Activated CD4-positive, alpha-beta T cell treated with anti-CD3 and anti-CD28 coated beads for 1 hour (primary cell): ENCODE measurements at places on chromosomes 4 and X.

GRCh38 chr4:8646296-8647093 lies 53.9 kb downstream of the CPZ start:
- DNase-seq = no peak

- no peak for DNase-seq
Observed at GRCh38 chrX:92209936-92210335, 430.8 kb downstream of the PCDH11X start.

DNA sequence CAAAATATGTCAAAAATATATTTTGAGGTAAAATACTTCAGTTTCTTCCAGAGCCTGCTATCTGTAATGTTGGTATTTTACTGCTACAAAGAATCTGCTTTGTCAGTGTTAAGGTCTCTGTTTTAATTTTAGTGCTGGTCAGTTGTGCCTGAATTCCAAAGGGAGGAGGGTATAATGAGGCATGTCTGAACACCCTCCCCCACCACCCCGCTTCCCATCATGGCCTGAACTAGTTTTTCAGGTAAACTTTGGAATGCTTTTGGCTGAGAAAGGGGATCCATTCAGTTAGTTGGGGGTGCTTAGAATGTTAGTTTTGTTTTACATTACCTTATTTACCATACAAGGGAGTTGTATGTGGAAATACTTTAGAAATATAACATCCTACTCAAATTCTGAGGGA lies 158.5 kb downstream of the MID1IP1 start:
- DNase-seq = no peak

DNA sequence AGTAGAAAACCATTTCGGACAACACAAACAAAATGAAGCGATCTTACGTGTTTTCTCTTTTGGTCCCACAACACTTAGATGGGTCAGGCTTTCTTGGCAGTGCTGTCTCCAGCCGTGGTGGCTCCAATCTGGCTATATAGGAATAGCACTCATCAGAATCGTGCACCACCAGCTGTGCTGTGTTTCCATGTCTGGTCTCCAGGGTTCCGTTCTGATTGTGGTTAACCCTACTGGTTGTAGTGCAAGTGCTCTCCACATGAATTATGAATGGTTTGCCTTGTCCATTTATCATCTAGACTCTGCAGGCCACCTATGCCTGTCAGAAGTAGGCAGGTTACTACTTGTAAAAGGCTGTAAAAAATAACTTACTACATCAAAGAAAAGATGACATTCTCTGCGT lies 536.3 kb downstream of the IQCM start:
- no peak for DNase-seq

- no peak for DNase-seq
Observed at GRCh38 chrX:111352424-111352823, 59.6 kb downstream of the DCX start.

GRCh38 chr4:82610041-82610440 lies 48.3 kb upstream of the TMEM150C start:
- DNase-seq = no peak

- no peak for DNase-seq
Observed at GRCh38 chrX:120839491-120839890, 36.2 kb downstream of the CT47B1 start.
